ENCODE measurements at places on chromosomes 12 and 14. TPM values are rescaled to one million over a fixed set of nuclear protein-coding genes. Genes with fewer than 3 reads are reported as not detected.

The LRRC10 gene
- not detected for total RNA-seq

DNA sequence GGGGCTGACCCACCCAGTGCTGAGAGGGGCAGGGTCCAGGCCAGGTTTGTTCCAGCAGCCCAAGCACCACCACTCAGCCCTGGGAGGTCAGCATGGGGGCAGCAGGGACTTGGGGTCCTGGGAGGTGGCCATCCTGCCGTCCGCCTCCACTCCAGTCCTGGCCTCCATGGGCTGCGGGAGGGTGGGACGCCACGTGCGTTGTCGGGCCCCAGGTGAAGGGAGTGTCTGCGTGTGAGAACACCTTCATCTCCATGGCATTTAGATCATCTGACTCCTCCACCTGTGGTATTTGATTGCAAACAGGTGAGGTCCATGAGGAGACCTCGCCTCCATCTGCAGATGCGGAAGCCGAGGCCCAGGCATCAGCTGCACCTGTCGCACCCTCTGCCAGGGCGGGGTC lies 44.1 kb downstream of the FBRSL1 start:
- no peak for DNase-seq
- no peak overlapping the region for H3K27ac ChIP-seq
- no peaks in the 10 kb centered on the region for H3K4me1 ChIP-seq
- no peak overlapping the region for H3K4me3 ChIP-seq
- no peaks in the 10 kb centered on the region for H3K36me3 ChIP-seq

GRCh38 chr14:54975856-54976255 lies 51.0 kb downstream of the WDHD1 start:
- H3K4me1 ChIP-seq: no peaks in the 10 kb centered on the region
- H3K4me3 ChIP-seq: no peak overlapping the region
- H3K27me3 ChIP-seq: no peaks in the 10 kb centered on the region
- peaks cover 24% of the 10 kb centered on the region for H3K36me3 ChIP-seq

DNA sequence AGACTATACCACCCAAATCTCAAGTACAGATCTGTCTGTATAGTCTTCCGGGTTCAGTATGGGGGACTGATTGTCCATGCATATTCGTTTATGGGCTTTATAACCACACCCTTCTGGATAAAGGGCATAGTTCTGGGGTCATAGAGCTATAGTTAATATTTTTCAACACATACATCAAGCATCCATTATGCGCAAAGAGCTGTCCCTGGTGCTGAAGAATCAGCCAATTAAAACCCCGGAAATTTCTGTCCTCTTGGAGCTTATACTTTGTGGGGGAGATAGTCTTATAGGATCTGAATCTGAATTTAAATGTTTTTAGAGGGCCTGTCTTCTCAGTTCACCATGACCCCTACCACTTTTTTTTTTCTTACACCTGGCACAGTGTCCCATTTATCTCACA lies 256.7 kb downstream of the SUDS3 start:
- H3K27ac ChIP-seq: no peak overlapping the region
- no peaks in the 10 kb centered on the region for H3K27me3 ChIP-seq
- no peaks in the 10 kb centered on the region for H3K4me1 ChIP-seq
- no peaks in the 10 kb centered on the region for H3K36me3 ChIP-seq
- H3K4me3 ChIP-seq: no peak overlapping the region

- H3K27me3 ChIP-seq: no peaks in the 10 kb centered on the region
- DNase-seq: no peak
- no peaks in the 10 kb centered on the region for H3K36me3 ChIP-seq
- H3K27ac ChIP-seq: no peak overlapping the region
- H3K4me1 ChIP-seq: 0 out of 2 replicates have a peak, but pooled peaks cover 6% of the 10 kb centered on the region
Measured at GRCh38 chr12:94690198-94690771, 39.9 kb upstream of the TMCC3 start.

The TMCC3 gene
- 2.4 TPM for total RNA-seq

The PPP4R4 gene
- 11.1 TPM for total RNA-seq

Data from GM23338 (cell line).